ENCODE measurements at places on chromosomes 2 and 18.

DNA sequence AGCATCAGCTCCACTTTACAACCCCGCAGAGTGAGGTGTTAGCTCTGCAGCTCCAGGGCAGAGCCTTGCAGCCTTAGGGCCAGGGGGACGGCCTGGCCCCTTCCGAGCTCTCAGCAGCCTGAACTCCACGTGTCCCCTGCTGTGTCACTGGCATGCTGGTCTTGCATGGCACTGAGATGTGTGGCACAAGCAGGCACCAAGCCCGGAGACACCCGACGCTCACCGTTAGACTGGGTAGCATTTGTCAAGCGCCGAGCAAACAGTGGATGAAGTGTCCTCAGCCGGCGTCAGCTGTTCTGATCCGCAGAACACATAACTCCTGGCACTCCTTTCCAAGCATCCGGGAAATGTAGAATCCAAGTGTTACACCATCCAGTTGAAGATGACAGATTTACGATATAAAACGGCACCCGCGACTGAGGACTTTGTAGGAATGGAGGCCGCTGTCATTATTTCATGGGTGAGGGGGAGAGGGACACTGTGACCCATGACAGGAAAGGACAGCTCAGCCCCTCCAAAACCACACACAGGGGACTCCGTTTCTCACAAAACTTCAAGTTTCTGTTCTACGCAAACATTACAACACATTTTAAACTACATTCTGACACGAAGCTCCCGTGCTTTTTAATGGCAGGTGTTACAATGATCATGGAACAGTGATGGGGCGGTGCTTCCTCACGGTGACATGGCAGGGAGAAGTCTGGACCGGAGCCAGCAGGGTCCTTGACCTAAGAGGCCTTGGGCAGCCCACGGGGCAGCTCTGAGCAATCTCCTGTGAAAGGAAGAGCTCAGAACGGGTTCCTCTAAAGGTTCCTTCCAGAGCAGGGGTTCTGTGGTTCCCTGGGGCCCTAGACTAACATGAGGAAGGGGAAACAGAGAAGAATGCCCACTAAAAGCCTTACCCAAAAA lies 89.4 kb downstream of the HDAC4 start:
- no peak for DNase-seq

DNA sequence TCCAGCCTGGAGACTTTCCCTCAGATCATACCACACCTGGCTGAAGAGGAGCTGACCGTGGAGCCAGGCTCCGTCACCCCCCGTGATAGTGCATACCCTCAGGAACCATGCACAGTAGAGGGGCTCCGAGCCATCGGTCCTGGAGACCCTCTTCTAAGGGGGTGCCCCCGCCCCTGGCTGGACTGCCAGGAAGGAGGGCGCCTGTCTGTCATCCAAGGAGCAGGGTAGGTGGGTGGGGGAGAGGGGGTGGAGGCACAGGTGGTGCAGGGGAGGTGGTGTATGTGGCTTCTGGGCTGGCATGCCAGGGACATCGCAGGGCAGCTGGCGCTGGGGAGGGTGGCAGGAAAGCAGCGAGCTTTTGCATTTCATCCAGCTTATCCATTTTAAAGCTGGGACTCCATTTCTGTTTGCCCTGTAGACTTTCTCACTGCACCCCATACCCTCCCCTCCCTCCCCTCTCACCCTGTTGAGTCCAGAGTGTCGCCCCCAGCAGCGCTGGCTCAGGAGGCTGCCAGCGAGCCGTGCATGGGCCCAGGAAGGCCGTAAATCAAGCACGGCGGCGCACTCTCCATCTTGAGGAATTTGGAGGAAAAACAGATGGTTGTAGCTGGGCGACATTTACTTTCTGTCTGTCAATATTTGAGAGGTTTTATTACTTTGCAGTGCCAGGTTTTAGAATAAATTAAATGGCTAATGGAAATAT lies 56.2 kb upstream of the HS6ST1 start:
- DNase-seq, result no peak

GRCh38 chr2:3594493-3595281 lies at the start of gene COLEC11:
Gene COLEC11, plus strand, starts transcription at chr2:3595112. Its CDS starts 9,229 bp downstream, at chr2:3604341.
- DNase-seq, result no peak

DNA sequence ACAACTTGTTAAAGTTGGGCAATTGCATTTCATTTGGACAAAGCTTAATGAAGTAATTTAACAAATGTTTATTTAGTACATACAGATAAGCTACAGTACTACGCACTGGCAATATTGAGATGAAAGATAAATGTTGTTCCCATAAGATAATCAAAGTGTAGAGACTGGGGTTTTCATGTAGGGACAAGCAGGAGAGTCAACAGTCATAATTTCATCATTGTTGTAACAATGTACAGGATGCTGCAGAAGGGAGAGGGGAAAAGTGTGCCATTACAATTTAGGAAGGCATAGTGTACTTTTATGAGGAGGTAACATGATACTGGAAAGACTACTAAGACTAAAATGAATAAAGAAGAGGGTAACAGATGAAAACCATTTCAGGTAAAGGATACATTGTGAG lies 441.6 kb downstream of the ERBB4 start:
- no peak for DNase-seq

DNA sequence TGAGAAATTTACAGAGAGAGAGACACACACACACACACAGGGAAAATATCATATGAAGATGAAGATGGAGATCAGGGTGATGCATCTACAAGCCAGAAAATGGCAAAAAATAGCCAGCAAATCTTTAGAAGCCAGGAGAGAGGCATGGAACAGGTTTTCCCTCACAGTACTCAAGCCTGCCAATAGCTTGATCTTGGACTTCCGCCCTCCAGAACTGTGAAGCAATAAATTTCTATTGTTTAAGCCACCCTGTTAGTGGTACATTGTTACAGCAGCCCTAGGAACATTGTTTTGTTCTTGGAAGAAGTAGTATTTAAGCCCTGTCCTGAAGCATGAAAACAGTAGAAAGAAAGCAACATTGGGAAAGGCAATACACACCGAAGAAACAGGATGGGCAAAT lies 292.0 kb upstream of the LRP1B start:
- no peak for DNase-seq

- DNase-seq, result no peak
Measured at GRCh38 chr18:67455890-67456501, 60.5 kb downstream of the DSEL start.

DNA sequence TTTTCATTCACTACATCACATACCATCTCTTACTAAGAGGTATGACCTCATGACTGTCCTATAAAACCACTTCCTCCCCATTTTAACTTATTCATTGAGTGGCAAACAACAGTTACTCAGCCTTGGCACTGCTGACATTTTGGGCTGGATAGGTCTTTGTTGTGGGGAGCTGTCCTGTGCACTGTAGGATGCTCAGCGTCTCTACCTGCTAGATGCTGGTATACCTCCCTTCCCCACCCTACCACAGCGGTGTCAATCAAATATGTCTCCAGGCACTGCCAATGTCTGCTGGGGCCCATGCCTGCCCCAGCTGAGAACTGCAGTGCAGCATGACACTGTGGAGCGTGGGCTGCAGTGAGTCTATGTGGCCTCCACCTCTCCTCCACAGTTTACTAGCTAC lies 76.3 kb upstream of the MGAT4A start:
- DNase-seq, result no peak

GRCh38 chr18:49011291-49011746 lies 60.6 kb upstream of the SMAD7 start:
- no peak for DNase-seq

GRCh38 chr2:191539068-191539467 lies 138.9 kb upstream of the NABP1 start:
- peak; percentile 4 for DNase-seq

DNA sequence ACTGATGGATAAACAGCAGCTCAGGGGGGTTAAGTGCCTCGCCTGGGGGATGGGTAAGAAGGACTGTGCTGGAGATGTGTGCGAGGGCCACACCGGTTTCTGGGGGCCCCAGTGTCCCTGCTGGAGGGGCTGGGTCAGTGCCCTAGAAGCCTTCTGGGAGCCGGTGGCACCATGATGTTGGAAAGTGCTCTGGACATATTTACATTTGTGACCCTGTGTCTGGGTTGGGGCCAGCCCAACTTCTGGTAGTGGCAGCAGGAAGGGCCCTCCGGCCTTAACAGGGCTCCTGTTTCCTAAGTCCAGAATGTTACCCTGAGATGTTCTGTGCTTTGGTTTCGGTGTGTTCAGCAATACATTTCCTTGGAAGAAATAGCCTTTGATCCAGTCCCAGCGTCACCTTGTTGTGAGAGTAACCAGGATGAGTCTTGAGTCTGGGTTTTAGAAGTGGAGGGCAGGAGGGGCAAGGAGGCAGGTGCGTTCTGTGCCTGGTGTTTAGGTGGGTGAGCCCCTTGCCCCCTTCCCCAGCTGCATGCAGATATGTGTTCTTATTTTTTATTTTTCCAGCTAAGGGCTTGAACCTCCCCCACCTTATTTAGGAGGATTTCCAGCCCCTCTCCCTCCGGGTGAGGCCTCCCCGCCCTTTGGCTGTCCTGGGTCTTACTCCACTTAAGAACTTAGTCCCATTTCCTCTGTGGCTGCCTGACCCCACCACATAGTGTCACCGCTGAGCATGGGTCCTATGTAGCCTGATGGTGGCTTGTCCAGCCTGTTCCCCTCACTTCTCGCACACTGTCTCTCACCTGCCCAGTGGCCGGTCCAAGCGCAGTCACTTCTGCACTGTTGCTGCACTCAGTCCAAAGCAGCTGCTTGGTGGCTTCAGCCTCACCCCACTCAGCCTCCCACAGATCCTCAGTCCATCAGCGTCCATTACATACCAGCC lies 132.7 kb upstream of the HS6ST1 start:
- DNase-seq, result no peak

- DNase-seq, result no peak
Measured at GRCh38 chr2:221554769-221555493, 17.2 kb downstream of the EPHA4 start.

- DNase-seq, result no peak
Measured at GRCh38 chr2:122034344-122034743, 278.9 kb downstream of the TSN start.

GRCh38 chr2:30310371-30310770 lies 79.0 kb downstream of the LBH start:
- no peak for DNase-seq

GRCh38 chr2:109217362-109218086 lies 88.5 kb downstream of the SH3RF3 start:
- peak; percentile 83 for DNase-seq

DNA sequence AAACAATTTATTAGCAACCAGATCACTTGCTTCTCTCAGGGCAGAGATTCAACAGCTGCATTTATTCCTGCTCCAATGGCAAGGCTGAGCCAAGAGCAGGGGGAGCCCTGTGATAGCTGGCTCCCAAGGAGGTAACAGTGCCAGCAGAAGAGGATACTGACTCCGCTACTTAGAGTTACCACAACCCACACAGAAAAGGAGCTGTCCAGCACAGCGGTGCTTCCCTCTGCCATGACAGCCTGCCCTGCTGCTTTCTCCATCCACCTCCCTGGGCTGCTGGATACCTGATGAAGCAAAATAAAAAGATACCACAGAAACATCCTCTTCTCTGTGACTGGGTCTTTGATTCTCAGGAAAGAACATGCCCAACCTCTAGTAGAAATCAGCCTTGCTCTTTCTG lies 467.2 kb downstream of the LRRTM4 start:
- DNase-seq, result no peak

- DNase-seq, result no peak
Measured at GRCh38 chr2:133526530-133527300, 41.5 kb downstream of the NCKAP5 start.

DNA sequence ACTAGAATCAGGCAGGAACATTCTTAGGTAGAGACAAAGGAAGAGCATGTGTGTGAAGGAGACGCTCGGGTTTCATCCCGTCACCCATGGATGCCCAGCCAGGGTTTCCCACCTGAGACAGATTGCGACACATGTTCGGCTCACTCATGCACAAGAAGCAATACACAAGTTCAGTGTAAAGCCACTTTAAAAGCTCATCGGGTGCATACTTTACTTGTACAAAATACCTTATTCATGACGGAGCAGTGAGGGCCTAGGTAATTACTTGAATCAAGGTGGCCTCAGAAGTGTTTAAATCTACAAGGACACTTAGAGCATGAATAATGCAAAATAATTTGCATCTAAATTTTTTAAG lies 42.0 kb downstream of the ZEB2 start:
- no peak for DNase-seq

- no peak for DNase-seq
Measured at GRCh38 chr2:71181316-71181715, 45.6 kb downstream of the PAIP2B start.

GRCh38 chr2:18976168-18976961 lies 382.1 kb downstream of the OSR1 start:
- DNase-seq, result peak; percentile 64

GRCh38 chr2:179511105-179511789 lies 246.6 kb upstream of the SESTD1 start:
- DNase-seq, result no peak

DNA sequence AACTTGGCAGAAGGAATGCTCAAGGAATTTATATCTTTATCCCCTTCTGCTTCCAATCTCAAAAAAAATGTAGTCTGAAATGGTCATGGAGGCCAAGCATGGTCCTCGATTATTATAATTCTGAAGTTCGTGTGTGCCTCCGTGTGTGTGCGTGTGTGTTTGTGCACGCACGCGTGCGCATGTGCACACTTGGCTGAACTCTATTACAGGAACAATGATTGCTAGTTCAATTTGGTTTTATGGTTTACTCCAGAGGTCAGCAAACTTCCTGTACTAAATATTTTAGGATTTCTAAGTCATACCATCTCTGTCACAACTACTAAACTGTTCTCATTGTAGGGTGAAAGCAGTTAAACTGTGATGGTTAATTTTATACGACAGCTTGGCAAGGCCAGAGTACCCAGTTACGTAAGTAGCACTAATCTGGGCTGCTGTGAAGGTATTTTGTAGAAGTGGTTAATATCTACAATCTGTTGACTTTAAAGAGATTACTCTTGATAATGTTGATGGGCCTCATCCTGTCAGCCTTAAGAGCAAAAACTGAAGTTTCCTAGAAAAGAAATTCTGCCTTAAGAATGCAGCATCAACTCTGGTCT lies 5.8 kb upstream of the MARCHF7 start:
- DNase-seq, result no peak

GRCh38 chr2:221106241-221106640 lies 465.9 kb downstream of the EPHA4 start:
- no peak for DNase-seq

- no peak for DNase-seq
Measured at GRCh38 chr2:136736236-136736635, 29.1 kb upstream of the THSD7B start.

- peak; percentile 87 for DNase-seq
Measured at GRCh38 chr2:9333591-9334171, 89.6 kb downstream of the ITGB1BP1 start.

DNA sequence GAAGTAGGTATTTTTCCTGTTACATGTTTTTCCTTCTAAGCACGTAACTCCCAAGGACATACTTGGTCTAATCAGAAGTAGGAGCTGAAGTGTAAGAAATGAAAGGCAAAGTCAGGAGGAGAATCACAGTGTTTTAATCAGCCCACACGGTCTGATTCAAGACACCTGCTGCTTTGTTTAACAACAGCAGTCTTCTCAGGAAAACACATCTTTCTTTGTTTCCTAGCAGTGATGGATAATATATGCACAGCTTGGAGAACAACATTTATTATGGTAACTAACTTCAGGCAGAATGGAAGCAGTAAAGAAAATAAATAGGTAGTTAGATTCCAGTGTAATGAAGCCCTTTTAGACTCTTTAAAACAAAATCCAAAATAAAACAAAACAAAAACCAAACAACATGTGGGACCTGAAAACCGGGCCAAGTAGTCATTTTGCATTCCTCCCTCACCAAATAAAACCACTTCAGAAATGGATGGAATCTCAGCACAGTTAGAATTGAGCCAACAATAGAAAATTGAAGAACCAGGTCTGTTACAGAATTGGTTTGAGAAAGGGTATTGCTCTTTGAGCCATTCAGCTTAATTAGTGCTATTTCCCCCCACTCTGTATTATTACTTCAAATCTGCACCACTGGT lies 61.1 kb upstream of the UGP2 start:
- DNase-seq, result no peak

- peak; percentile 23 for DNase-seq
Measured at GRCh38 chr2:19114754-19115231, 243.6 kb downstream of the OSR1 start.
